ENCODE measurements at places on chromosomes 4 and X.

- no peak for DNase-seq
These were observed 29.9 kb upstream of the TTC29 start for GRCh38 chr4:146975527-146975926.

DNA sequence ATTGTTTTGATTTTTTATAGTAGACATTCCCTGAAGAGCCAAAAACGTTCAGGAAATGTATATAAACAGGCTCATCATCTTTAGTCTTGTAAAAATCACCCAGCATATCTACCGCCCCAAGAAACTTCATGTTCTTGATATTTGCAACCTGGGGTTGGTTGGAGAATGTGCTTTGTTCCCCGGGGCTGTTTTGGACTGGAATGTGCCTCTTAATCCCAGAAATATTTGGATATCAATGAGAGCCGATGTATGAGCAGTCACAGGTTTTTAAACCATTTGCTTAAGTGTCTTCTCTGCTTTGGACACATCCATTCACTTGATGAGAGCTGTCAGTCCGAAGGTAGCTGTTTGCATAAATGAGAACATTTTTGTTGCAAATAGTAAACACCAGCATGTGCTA lies 449.7 kb downstream of the PCDH7 start:
- DNase-seq = no peak

GRCh38 chr4:106347167-106347566 lies 21.4 kb downstream of the GIMD1 start:
- DNase-seq = no peak

GRCh38 chr4:66577922-66578321 lies 907.6 kb upstream of the EPHA5 start:
- no peak for DNase-seq

DNA sequence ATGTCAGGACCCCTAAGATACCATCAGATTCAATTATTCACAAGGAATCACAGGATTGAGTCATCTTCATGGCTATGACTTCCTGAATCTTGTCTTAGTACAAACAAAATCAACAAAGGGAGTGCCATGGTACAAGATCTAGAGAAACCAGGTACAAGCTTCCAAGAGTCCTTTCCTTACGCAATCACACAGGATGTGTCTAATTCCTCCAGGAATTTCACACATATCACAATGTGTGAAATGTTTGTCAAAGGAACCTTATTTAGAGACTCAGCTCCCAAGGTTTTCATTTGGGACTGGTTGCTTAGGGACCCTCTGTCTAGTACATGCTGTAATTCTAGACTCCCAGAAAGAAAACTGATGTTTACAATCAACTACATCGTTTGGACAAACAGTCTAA lies 83.0 kb downstream of the MAB21L2 start:
- no peak for DNase-seq

DNA sequence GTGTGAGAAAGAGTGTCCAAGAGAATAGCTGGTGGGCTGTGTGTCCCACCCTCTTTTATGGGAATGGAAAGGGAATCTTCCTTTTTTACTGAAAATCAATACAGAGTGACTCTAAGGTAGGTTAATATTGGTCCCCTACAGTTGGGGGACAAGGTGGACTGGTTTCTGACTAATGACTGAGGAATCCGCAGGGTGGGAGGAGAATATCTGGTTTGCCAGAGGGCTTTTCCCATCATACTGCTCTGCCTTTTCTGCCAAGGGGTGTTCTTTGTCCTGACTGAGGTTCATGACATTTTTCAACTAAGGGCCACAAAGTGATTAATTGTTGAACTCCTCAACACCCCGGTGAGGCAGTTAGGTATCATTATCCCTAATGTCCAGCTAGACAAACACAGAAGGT lies 261.6 kb downstream of the SPATA18 start:
- peak; percentile 89 for DNase-seq

DNA sequence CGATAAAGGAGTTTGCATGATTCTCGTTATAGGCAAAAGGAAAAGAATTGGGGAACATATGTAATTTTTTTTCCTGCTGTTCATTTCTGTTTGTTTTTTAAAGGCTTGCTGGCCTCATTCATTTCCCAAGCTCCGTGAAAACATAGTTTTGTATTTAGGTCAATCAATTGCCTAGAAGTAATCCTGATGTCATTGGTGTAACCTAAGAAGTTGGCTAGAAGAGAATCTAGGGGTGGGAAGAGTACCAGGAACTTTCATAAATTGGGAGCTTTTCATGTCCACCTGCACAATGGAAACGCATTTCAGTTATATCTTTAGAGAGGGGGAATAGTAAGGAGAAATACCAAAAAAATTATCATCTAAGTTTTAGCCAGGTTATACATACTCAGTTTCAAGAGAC lies 3.8 kb downstream of the RAPGEF2 start:
- no peak for DNase-seq

- no peak for DNase-seq
These were observed 93.2 kb upstream of the FAM47B start for GRCh38 chrX:34849371-34849770.

- DNase-seq = no peak
These were observed 9.5 kb upstream of the QRFPR start for GRCh38 chr4:121390335-121390734.

- DNase-seq = no peak
These were observed 77.6 kb downstream of the HDAC8 start for GRCh38 chrX:72495046-72495445.

GRCh38 chrX:143648705-143649104 lies 12.8 kb upstream of the SLITRK4 start:
- peak; percentile 10 for DNase-seq

DNA sequence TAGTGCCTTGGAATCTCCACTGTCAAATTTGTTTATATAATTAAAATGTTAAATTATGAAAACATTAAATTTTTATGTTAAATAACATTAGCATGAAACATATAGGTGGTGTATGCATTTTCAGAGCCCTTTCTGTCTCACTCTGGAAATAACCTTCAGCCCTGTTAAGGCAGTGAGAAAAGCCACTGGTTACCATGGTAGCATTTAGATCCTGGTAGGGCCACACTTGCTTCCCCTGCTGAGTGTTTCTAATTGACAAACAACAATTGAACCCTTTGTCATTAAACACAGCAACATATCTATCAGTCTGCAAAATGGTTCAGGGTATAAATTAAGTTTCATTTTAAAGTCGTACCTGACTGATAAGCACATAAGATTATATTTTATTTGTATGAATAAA lies 63.5 kb downstream of the PDK3 start:
- DNase-seq = no peak

DNA sequence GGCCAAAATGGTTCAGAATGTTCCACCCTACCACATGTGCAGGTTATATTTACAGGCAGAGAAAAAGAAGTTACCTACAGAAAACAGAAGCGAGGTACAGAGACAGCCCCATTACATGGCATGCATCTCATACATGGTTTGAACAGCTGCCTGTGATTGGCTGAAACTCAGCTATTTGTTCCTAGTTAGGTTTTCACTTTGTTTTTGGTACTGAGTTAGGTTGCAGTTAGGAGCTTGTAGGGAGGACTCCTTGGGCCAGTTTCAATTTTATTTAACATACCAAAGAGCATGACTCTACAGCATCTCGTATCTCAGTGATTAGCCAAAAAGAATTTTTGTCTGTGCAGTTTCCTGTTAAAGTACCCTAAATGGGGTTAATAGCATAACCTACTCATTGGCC lies 392.0 kb downstream of the MAPK10 start:
- no peak for DNase-seq

DNA sequence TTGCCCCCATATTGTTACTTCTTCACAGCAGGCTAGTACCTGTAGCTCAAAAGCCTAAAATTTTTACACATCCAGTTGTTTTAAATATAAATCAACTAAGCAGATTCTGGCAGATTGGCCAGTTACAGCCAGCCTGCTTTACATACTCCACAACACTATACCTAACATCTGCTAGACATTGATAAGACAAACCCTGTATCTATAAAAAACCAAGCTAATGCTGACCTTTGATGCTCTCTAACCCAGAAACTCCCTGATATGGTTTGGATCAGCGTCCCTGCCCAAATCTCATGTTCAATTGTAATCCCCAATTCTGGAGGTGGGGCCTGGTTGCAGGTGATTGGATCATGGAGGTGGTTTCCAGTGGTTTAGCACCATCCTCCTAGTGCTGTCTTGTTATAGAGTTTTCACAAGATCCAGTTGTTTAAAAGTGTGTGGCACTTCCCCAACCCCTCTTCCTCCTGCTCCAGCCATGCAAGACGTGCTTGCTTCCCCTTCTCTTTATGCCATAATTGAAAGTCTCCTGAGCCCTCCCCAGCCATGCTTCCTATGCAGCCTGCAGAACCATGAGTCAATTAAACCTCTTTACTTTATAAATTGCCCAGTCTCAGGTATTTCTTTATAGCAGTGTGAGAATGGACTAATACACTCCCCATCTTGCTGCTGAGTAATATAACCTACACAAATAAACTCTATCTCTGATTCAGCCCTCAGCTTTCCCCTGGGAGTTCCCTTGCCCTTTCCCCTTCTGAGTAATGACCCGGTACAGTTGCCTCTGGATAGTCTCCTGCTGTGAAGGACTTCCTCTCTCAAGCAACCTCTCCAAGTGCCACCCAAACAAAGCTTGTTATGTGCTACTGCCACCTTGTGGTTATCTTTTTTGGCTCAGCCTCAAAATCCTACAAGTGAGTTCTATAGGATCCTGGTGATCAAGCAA lies 39.6 kb downstream of the ZCCHC13 start:
- peak; percentile 98 for DNase-seq

Measured in ELF-1 (cell line).